ELF-1 (cell line): ENCODE measurements at places on chromosomes 11 and 22.
A peak's percentile ranks its signal among the peaks of the same experiment; 100 is the strongest.

DNA sequence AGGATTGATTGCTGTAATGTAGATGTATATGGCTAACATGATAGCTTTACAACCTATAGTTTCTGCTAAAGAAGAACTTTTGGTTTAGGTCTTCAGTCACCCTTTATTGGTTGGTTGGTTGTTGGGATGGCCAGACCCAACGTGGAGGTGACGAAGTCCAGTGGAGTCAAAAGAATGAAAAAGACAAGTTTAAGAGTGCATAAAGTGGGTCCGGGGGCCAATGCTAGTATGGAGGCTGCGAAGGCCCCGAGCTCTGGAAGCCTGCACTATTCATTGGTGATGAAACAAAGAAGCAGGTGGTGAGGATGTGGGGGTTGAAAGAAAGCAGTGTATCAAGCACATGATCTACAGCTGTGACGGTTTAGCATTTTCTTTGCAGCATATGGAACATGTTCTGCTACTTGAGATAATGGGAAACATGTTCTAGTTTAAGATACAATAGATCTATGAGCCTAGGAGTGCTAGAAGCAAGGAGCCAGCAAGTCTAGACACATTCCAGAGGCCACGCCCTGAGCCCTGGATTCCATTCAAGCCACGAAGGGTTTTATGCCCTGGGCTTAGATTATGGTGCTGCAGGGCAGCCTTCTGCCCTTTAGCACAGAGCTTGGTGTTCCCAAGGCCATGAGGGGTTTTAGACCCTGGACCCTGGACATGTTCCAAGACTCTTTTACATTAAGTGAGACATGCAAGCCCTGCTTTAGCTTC, 6.3 kb downstream of the TCP11L1 start:
- peak; percentile 31 for DNase-seq

- no peak for DNase-seq
Observed at GRCh38 chr11:88169471-88169870, 5.8 kb downstream of the RAB38 start.

- DNase-seq = peak; percentile 7
Observed at GRCh38 chr11:32751381-32751780, 43.1 kb downstream of the CCDC73 start.

DNA sequence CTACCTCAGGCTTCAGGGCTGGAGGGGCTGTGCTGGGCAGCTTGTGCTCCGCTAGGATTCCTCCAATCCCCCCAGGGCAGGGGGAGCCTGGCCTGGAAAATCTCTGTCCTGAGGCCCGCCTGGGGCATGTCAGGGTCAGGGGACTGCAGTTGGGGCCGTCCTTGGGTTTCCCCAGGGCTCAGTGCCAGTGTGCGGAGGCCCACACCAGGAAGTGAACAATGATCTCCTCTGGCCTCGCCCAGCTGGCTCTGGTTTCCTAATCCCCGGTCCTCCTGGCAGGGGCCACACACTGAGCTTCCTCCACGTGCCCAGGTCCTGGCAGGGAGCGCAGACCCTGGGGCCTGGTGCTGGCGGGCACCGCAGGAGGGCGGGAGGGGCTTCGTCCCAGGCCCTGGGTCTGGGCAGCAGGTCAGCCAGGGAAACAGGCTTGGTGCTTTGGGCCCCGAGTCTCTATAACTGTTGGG, 1.4 kb upstream of the MUC2 start:
- DNase-seq = no peak
